ENCODE measurements at places on chromosomes 7 and 10.

GRCh38 chr10:11673346-11674280, 62.2 kb upstream of the USP6NL start:
- DNase-seq = no peak

GRCh38 chr7:47480576-47481538, 101.1 kb downstream of the TNS3 start:
- no peak for DNase-seq

DNA sequence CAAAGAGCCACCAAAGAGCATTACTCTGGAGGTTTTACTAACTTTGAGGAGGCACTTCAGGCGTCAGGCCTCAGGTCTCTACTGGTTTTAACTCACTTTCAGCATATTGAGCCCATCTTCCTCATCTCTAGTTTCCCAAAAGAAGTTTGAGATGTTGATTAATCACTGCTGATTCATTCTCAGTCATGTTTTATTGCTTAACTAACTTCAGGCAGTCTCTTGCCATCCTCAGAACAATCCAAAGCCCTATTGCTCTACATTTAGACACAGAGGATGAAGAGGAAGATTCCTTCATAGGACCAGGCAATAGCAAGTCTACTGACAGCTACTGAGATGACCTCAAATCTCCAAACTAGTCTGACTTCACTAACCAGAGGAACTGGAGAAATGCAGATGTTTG, 39.1 kb upstream of the BET1 start:
- DNase-seq = no peak

- DNase-seq = no peak
Measured at GRCh38 chr10:86083206-86083605, 283.4 kb downstream of the GRID1 start.

DNA sequence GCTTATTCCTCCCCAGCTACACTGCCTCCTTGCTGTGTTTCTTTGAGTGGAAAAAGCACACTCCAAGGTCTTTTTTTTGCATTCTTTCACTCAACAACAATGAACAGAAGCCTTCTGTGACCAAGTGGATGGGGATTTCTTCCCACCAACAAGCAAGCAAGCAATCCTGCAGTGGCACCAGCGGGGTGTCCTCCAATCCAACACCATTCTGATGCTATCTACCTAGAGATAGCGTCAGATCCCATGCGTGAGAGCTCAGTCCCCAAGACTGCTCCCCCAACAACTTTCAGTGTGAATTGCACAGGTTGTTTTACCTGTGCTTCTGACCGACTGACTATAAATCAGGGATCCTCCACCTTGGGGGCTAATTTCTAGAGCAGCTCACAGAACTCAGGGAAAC, 311.0 kb upstream of the PODXL start:
- no peak for DNase-seq

DNA sequence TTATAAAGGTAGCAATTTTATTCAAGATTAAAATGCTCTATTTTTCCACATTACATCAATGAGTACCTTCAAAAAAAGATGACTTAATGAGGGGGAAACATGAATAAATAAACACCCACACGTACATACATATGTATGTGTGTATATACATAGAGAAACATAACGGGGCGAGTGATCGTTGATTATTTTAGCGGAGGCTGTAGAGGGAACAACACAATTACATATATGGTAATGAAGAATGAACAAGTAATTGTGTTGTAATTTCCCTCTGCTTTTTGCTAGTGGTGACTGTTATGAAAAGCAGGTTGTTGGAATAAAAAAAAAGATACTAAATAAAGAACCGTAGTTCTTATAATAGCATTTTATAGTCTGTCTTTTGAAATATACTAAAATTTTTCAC, 63.2 kb downstream of the CACNB2 start:
- no peak for DNase-seq

- DNase-seq = no peak
Measured at GRCh38 chr7:30899066-30899465, 12.6 kb upstream of the AQP1 start.

GRCh38 chr7:44609829-44610228, 3.4 kb downstream of the OGDH start:
- DNase-seq = no peak

GRCh38 chr7:127900141-127900540, 131.1 kb downstream of the LRRC4 start:
- no peak for DNase-seq

GRCh38 chr7:70344726-70345125, 746.5 kb downstream of the AUTS2 start:
- no peak for DNase-seq

DNA sequence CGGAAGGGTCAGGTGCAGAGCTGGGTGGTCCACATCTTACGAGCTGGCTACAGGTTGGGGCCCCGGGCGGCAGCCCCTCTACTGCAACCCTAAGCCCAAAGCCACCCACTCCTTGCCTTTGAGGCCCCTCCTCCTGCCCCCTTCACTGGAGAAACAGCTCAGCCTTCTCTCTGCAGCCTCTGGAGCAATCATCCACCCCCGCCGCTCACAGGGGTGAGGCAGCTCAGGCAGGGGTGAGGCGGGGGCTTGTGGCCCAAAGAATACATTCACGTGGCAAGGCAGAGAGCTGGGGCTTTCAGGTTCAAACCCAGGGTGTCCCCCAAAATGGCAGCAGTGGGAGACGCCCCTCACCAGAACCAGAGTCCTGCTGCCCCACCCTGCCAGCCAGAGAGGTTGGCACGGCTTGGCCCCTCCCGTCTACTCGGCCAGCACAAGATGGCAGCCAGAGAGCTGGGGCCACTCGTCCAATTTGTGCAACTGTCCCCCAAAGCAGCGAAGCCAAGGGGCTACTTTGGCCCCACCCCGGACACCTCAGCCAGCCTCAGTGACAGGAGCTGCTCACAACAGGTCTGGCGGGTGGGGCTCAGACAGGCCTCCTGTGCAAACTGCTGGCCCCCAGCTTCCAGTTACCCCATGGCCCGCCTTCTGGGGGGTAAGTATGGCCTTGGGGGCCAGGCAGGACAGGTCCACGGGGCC, 7.2 kb downstream of the GNB2 start:
- no peak for DNase-seq

DNA sequence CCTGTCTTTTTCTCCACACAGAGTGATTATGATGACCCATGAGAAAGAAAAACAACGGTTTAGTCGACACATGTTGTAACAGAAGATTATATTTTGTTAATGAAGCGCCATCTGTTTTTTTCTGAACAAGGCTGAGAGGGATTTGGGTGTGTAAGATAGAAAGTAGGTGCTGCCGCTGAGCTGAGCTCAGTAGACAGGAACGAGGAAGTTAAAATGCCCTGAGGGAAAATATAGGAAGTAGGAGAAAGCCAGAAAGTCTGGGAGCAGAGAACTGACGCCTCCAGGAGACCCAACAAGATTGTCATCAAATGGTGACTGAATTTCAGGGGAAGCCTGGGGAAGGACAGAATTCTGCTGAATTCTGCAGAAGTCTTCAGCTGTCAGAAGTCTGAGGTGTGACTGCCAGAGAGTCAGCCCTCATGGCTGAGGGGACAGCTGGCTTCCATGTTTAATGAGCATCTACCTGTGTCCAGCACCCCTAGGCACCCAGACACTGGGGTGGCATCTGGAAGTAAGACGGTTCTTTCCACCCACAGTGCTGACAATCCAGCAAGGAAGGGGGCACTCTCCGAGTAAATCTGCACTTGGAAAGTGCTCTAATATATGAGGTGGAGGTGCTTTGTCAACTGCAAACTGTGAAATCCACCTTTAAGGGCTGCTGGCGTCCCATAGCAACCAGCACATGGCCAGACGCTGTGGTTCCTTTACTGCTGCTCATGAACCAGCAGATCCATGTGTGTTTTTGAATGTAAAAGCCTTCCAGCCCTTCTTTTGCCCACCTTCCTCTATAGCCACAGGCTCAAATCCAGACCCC, 12.5 kb upstream of the TSPAN15 start:
- DNase-seq = no peak

- DNase-seq = no peak
Measured at GRCh38 chr7:2023877-2024566, 208.7 kb downstream of the MAD1L1 start.

DNA sequence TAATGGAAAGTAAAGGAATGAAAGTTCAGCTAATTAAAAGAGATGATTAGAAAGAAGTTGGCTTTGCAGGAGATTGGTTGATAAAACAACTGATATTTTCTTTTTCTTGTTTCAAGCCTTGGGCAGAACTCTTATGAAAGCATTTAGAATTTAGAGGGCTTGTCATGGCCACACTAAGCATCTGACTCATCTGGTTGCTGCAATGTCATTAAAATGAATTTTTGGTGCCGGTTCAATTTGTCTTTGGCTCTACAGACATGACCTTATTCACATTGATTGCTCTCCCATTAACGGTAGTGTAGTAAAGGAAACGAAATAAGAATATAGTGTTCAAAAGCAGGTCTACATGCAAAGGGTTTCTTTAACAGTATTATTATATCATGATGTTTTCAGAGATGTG, 1012.4 kb upstream of the C7orf33 start:
- no peak for DNase-seq

DNA sequence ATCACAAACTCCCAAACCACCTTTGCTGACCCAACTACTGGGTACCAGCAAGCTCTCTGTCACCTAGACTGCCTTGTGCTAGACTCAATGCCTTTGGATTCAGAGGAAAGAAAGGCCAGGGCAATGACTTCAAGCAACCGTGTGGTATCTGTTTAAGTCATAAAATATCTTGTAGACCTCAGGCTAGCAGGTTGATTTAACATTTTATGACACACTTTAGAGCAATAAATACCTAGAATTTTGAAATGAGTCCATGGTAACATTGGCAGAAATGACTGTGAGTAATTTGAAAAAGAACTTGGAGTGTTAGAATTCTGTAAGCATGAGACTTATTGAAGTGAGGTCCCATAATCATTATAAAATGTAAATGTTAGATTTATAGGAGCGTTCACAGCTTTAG, 87.2 kb downstream of the TWIST1 start:
- DNase-seq = no peak

DNA sequence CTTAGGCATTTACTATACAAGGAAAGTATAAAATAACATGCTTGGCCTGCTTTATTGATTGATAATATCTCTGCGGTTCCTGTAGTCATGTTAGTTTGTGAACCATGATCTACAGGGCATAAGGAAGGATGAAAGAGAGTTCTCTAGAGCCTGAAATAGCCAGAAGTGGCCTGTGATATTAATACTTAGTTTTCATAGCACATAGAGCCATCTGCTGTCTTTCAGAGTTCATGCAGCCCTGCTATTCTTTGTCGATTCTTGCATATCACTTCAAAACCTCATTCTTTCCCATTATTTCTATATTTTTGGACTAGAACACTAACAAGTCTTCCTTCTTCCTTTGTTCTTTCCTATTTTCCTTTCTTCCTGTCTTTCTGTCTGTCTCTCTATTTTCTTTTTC, 26.4 kb upstream of the PRKG1 start:
- no peak for DNase-seq

GRCh38 chr7:27953361-27953760, 213.4 kb downstream of the TAX1BP1 start:
- DNase-seq = no peak

DNA sequence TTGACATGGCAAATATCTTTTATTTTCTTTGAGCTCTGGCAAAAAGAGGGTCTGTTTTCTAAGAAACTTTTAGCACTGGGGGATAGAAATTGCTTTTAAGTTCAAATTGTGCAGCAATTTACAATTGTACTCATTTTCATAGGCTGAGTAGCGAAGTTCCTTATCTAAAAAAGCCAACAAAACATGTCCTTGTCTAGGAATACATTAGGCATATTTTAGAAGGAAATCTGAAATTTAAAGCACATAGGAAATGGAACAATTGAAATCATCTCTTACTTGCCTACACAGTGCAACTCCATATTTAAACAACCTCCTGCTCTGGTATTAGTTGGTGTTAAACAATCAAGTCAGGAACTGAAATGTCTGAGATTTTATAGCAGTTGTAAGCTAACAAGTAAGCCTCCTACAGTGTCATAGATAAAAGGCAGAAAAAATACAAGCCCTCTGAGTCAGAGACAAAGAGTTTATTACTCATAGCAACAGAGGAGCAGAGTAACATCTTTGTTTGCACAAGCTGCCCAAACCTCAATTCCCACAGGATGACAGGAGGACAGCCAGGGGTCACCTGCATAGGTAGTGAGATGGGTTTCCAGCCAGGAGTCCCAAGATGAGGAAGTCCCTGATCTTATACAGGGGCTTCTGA, 280.2 kb upstream of the HGF start:
- DNase-seq = no peak

DNA sequence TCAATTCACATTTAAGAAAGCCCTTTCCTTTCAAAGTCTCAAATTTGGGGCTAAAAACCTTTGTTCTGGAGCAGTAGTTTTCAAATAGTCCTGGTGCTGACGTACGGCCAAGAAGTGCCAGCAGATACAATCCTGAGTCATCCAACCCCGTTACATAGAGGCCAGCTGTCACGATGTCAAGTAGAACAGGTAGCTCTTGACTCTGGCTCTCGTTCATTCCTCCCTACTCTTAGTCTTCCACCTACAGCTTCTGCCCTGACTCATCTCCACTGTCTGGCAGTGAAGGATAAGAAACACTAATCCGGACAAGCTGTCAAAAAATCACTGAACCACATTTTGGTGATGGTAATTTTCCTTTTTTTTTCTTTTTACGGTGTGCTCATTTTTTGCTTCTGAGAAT, 132.4 kb upstream of the PTN start:
- no peak for DNase-seq

DNA sequence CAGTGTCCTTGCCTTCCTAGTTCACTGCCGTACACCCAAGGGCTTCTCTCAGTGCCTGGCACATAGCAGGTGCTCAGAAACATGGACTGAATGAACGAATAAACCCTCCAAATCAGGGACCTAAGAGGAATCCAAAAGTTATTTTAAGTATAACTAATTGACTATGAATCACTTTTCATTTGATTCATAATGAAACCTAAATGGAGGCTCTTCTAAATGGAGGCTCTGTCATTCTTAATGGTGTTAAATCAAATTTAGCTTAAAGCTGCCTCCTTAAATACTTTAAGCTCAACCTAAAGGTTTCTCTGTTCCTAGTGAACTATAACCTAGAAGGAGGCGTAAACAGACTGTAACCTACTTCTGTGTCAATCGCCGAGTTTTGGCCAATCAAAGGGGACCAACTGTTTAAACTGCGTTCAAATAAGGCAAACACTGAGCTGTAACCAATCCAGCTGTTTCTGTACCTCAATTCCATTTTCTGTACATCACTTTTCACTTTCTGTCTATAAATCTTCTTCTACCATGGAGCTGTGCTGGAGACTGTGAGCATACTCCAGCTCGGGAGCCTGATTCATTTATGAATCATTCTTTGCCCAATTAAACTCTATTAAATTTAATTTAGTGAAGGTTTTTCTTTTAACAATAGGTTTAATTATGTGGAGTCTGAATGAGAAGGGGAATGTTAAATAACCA, 11.0 kb downstream of the PYROXD2 start:
- no peak for DNase-seq

GRCh38 chr7:101838837-101839483, 21.5 kb downstream of the CUX1 start:
- DNase-seq = no peak

DNA sequence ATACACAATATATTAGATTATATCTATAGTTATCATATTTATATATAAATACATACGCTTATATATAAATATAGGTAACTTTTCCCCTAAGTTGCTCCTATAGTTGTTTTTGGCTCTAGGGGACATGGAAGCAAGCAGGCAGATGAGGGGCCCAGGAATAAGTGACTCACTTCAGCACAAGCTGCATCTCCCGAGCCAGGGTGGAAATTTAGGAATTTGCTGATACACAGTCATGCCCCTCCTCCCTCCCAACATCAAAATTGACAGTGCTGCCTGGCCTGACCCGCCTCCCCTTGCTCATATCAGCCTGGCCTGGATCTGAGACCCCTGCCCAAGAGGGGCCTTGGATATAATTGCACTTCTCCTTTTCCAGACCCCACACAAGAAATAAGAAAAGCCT, 33.8 kb downstream of the MKI67 start:
- no peak for DNase-seq

Data from stimulated activated CD4-positive, alpha-beta T cell treated with anti-CD3 and anti-CD28 coated beads, Interleukin-1b, Interleukin-23, amount 100 ng/mL, for 24 hours (primary cell).